HT1080 (cell line): ENCODE measurements at places on chromosomes 6 and 20. TPM values are rescaled to one million over a fixed set of nuclear protein-coding genes. Genes with fewer than 3 reads are reported as not detected.

DNA sequence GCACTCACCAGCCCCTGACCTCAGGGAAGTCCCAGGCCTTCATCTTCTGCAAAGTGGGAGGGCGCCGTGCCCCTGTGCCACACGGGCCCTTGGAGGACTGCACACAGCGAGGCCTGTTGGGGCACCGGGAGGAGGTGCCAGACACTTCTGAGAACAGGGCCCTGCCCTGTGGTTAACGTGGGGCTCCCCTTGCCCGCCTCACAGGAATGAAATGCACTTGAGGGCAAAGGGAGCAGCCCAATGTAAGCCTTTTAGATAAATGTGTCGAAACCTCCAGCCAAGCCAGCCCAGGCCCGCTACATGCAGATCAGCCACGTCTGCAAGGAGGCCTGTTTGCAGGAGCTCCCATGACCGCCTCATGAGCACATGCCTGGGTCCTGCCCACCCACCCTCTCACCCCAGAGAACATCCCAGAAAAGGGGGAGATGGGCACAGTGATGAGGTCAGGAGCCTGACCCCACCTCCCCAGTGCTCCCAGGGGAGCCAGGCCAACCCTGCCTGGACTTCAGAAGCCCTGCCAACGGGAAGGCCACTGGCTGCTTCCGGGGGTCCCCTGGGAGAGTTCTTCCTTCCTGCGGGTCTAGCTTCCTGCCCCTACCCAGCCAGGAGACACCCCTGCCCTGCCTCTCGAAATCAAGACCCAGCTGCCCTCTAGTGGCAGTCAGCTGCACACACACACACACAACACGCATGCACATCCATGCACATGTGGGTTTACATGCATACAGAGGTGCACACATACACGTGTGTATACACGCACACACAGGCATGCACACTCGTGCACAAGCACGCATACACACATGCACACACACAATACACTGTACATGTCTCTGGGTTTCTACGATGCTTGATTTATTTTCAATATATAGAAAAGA lies 178.7 kb downstream of the TAF4 start:
- peak; percentile 35 for DNase-seq

GRCh38 chr6:136866872-136867416 lies 44.6 kb downstream of the PEX7 start:
- DNase-seq = no peak

- no peak for DNase-seq
These were observed 131.0 kb upstream of the DTNBP1 start for GRCh38 chr6:15793826-15794225.

Gene PBOV1
- total RNA-seq = not detected in 2 replicates

Gene LAMA4
- total RNA-seq = 28.6 and 42.3 TPM in 2 replicates
